ENCODE measurements at places on chromosomes 11 and 22.

DNA sequence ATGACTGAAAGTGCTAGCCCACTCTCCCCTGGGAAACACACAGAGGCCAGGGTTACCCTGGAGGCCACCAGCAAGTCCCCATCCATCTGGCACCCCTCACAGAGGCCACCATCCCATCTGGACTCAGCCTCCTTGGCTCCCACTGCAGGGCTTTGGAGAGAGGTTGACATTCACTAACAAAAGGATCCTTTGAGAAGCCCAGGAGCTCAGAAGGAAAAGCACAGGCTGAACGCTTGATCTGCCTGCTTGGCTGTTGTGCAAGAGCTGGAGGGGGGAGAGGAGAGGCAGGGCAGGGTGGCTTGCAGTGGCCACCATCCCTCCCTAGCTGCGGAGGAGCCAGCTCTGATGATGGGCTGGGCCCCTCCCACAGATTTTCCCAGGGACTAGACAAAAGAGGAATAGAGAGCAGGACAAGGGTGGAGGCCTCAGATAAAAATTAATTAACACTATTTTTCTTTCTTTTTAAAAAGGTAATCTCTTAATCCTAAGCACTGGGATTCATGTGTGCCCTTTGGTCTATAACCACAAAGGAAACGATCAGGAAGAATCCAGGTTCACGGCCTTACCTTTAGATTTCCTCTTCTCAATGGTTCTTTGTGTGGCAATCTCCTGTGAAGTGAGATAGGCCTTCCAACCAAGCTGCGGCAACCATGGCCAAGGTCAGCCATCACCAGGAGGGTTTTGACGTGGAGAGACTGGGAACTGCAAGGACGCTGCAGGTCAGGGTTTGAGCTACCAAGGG is 154.7 kb downstream of the BARX2 start:
- DNase-seq, result no peak

DNA sequence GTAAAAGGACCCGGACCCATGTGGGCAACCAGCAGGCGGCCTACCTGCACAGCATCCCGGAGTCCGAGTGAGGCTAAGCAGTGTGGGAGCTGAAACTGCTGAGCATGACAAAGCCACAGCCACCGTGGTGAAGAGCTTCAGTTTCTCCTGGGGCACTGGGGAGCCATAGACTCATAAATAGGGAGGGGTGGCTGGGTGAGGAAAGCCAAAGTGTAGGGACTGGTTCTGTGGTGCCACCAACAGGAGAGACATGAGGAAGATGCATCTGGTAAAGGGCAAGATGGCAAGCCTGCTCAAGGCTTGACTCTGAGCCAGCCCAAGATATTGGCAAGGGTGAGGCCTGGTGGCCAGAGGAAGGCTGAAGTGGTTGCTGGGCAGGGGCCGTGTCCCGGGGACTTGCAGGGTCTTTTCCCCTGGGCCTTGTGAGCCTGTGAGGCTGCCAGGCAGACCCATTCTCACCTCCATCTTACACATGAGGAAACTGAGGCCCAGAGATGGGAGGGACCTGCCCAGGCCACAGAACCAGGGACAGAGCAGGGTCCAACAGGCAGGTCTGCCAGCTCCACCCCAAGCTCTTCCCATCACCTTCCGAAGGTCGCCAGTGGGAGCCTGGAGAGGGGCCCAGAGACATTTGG is 30.4 kb downstream of the CYTH4 start:
- DNase-seq, result no peak

DNA sequence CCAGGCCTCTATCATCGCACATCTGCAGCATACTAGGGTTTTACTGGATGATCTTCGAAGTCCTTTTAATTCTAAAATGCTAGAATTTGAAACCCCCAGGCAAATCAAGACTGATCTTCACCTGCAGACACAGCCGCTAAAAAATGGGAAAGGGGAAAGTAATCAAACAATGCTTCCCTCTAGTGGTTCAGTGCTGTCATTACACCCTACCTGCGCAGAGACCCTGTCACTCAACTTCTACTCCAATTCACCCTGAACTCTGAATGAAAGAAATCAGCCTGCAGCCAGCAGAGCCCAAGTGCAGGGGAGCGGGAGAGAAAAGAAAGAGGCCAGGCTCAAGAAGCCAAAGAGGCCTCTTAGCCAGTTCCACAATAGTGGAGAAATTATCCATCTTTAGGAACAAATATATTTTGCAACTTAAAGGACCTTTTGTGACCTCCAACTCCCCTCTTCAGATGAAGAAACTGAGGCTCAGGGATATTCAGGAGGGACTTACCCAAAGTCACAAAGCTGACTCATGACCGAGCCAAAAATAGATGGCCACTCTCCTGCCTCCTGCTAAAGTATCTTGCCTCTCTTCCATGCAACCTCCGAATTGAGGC is 33.0 kb downstream of the SERGEF start:
- DNase-seq, result peak; percentile 5

DNA sequence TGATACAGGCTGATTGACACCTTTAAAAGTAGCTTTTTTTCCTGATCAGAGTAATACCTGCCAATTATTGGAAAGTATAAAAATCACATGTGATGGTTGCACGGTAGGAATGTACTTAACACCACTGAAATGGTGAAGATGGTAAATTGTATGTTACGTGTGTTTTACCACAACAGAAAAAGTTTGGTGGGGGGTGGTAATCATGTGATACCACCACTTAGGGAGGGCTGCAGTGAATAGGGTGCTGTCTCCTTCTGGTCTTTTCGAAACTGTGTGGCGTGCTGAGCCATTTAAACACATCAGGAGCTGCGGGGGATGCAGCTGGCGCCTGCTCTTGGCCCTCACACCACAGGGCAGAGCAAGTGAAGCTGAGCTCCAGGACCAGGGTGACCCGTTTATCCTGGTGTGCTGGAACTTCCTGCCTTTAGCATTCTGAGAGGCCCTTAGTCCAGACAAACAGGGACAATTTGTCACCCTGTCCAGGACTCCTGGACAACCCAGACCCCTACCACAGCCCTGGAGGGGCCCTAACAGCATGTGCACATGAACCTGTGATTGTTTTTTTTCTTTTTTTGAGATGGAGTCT is 2.6 kb downstream of the SYNGR1 start:
- no peak for DNase-seq

GRCh38 chr22:19776433-19777031 is 16.0 kb downstream of the TBX1 start:
- DNase-seq, result no peak

- no peak for DNase-seq
Observed at GRCh38 chr22:25760848-25761595, 19.0 kb downstream of the MYO18B start.

GRCh38 chr22:28582806-28583205 is 96.8 kb downstream of the TTC28 start:
- DNase-seq, result no peak
